Inflammatory macrophage (primary cell): ENCODE measurements at places on chromosomes 12 and 14.

- DNase-seq: no peak
Observed at GRCh38 chr14:58765843-58766242, 128.1 kb downstream of the DACT1 start.

GRCh38 chr12:1606021-1606622 lies 11.7 kb upstream of the FBXL14 start:
- DNase-seq: peak; percentile 86

DNA sequence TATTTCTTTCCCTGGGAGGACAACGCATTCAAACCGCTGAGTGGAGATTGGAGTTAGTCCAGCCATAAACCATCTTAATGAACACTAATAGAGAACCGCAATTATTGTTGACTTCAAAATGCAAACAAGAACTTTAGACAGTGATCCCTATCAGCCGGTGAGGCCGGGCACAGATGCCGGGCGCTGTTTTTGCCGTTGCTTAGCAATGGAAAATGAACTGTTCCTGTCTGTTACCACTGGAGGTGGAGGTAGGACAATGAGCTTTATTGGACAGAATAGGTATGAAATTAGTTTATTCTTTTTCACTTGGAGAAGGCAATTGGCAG lies 216.8 kb downstream of the TTC8 start:
- DNase-seq: no peak

GRCh38 chr14:34980337-34980900 lies 2.4 kb upstream of the SRP54 start:
- no peak for DNase-seq

DNA sequence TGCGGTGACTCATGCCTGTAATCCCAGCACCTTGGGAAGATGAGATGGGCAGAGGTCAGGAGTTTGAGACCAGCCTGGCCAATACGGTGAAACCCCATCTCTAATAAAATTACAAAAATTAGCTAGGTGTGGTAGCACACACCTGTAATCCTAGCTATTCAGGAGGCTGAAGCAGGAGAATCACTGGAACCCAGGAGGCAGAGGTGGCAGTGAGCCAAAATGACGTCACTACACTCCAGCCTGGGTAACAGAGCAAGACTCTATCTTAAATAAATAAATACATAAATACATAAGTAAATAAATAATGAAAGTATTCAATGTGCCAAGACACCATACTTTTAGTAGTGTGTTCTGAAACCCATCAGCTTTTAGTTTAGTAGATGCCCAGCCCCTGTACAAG lies 308.1 kb upstream of the FLRT2 start:
- no peak for DNase-seq

GRCh38 chr14:78479127-78479780 lies 309.1 kb downstream of the NRXN3 start:
- DNase-seq: no peak

GRCh38 chr12:25518512-25518911 lies 34.6 kb downstream of the LMNTD1 start:
- no peak for DNase-seq

DNA sequence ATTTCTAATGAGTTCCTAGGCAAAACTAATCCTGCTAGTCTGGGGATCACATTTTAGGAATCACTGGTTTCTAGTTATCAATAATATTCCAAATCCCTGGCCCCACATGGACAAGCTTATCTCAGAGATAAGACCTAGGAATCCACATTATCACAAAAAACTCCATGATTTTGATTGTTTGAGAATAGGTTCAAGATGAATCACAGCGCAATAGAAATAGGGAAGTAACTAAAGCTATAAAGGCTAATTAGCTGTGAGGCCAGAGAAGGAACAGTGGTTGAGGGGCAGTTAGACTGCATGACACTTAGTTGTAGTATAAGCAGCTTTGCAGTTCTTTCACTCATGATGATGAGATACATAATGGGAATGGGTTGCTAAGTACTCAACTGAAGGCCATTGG lies 13.1 kb upstream of the ATP5F1B start:
- peak; percentile 33 for DNase-seq

DNA sequence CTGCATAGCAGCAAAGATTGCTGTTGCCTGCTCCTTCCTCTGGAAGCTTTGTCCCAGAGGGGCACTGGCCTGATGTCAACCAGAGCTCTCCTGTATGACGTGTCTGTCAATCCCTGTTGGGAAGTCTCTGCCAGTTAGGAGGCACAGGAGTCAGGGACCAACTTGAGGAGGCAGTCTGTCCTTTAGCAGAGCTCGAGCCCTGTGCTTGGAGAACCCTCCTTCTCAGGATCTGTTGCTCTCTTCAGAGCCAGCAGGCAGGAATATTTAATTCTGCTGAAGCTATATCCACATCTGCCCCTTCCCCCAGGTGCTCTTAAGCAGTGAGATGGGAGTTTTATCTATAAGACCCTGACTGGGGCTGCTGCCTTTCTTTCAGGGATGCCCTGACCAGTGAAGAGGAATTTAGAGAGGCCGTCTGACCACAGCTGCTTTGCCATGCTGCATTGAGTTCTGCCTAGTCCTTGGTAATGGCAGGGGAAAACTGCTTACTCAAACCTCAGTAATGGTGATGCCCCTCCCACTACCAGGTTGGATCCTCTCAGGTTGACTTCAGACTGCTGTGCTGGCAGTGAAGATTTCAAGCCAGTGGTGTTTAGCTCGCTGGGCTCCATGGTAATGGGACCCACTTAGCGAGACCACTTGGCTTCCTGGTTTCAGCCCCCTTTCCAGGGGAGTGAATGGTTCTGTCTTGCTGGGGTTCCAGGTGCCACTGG lies 218.6 kb upstream of the SLC38A2 start:
- DNase-seq: no peak

GRCh38 chr12:109295764-109296425 lies 13.2 kb downstream of the FOXN4 start:
- DNase-seq: no peak

DNA sequence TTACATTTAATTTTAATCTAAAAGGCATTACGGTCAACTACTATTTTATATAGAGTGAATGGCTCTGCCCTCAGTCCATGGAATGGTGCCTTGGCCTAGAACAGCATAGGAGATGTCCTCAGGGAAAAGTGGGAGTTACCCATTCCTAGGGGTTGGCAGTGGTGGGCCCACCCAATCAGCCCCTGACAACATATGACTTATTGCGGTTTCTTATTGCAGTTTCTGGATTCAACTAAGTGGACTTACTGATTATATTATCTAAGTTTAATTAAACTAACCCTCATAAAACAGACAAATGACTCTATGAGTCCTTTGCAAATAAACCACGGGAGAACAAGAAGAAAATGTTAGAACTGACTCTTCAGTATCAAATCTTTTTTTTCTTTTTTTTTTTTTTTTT lies 2.3 kb upstream of the PPP2R5E start:
- no peak for DNase-seq

DNA sequence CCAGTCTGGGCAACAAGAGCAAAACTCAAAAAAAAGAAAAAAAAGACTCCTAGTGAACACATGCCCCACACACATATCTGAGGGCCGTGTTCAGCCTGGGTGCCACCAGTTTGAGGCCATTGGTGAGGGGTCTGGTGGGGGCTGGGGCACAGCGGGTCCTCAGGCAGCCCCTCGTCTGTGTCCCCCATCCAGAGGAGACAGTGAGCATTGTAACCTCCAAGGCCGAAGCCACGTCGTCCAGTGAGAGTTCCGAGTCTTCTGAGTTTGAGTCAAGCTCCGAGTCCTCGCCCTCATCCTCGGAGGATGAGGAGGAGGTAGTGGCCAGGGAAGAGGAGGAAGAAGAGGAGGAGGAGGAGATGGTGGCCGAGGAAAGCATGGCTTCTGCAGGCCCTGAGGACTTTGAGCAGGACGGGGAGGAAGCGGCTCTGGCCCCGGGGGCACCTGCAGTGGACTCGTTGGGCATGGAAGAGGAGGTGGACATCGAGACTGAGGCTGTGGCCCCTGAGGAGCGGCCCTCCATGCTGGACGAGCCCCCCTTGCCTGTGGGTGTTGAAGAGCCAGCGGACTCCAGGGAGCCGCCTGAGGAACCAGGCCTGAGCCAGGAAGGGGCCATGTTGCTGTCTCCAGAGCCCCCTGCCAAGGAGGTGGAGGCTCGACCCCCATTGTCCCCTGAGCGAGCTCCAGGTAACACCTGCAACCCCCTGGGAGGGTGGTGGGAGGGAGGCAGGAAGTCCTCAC lies 15.6 kb downstream of the SETD1B start:
- DNase-seq: no peak

- DNase-seq: no peak
Observed at GRCh38 chr12:55972911-55973598, 823 bp upstream of the RAB5B start.

DNA sequence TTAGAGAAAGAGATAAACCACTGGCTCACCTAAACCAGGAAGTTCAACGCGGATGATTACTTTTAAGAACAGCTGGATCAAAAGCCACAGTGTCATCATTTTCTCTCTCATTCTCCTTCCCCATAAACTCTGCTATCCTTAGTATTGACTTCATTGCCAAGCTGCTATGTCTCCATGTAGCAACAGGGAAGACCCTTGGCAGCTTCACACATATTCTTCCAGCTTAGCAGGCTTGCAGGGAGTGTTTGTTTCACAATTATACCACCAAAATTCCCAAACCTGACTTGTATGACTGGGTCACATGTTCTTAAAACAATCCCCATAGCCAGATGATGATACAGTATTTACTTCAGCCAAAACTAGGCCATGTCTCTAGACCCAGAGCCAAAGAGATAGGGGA lies 235.5 kb downstream of the PAWR start:
- DNase-seq: no peak

GRCh38 chr12:90953956-90954421 lies 987 bp downstream of the CCER1 start:
- DNase-seq: no peak

DNA sequence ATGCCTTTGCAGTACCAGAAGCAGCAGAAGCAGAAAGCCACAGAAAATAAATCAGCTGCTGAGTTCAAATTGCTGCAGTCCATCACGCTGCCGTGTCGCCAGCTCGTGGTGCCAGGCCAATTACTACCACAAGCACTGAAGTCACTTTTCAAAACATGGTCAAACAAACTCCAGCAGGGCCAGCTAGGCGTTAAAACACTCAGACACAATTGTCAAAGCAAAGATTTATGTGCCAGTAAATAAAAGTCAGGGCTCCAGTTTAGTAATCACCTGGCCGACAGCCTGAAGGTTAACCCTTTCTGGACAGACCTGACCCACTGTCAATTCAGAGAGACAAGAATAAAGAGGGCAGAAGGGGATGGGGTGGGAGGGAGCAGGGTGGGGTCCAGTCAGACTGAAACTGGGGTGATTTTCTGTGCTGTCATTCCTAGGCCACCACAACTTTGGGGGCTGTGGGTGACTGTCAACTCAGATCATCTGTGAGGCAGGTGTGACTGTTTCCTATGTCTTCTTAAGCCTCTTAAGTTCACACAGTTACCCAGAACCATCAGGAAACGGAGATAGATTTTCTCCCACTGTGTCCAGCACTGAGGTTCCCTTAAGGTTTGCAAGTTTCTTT lies 109.8 kb upstream of the FUT8 start:
- DNase-seq: no peak

GRCh38 chr14:53793790-53794505 lies 162.7 kb downstream of the BMP4 start:
- DNase-seq: no peak

DNA sequence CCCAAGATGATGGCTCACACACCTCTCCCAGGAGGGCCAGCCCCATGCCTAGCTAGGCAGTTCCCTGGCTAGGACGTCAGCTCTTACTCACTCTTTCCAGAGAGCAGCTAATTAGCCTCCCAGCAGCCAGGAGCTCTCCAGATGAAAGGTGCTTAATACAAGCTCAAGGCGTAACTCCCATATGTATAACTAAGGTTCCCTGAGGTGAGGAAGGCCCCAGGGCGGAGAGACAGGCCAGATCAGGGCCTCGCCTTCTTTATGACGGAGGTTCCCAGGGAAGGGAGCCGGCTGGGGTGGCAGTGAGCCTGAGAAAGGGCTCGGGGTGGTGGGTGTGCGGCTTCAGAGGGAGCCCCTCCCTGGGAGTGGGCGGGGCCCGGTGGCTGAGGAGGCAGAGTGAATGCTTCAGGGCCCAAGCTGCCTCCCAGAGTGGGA lies 26.4 kb upstream of the ZFP36L1 start:
- no peak for DNase-seq

- no peak for DNase-seq
Observed at GRCh38 chr12:29282031-29282816, 98.7 kb downstream of the ERGIC2 start.

- DNase-seq: no peak
Observed at GRCh38 chr14:101247842-101248725, 313.2 kb upstream of the DIO3 start.

DNA sequence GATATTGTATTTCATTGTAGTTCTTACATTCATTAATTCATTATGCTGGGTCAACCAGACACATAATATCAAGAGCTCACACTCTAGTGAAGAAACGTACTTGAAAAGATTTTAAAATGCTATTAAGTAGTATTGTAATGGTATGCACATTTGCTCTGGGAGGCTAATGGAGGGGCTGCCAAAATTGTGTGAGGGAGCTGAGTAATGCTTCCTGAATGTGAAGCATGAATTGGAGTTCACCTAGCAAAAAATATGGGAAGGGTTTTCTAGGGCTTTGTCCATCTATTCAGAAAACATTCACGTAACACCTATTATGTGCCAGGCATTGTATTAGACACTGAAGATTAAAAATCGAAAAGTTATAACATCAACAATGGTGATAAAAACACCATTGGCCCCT lies 403.8 kb upstream of the PDE3A start:
- no peak for DNase-seq

DNA sequence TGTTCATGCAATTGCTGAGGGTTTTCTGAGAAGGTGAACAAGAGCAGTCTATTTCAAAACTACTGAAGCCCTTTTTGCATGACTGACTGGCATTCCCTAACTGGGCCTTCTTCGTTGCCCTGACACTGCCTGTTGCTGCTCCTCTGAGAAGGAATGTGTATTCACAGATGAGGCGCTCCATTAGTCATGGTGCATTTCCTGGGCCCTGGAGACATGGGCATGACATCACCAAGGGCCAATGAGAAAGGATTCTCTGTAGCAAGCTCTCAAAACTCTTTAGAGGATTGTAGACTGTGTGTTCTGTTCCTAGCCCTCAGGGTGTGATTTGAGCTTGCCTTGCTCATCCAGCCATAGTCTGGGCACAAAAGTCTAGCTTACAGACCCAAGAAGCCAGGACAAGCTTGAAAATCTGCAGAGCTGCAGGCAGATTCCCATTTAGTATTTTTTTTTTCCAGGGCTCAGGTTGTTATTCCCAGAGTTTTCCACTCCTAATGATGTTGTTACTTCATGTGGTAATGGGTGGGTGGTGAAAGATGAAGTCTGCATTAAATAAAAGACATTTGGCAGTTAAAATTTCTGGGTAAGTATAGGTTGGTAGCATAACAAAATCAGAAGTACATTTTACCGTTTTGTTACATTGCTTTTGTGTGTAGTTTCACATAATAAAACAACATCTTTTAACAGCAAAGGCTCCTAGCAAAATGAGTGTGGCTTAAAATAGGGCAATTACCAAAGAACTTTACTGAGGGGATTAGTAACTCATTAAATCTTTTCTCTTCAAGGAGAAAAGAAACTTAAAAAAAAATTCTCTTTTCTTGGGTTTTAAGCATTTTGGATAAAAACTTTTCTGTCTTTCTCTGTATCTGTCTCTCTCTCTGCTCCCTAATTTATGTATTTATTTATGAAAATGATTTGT lies 318.4 kb downstream of the RAD51B start:
- DNase-seq: no peak
